Umbilical cord (tissue), 2 donors: ENCODE measurements at places on chromosomes 12 and 14.

DNA sequence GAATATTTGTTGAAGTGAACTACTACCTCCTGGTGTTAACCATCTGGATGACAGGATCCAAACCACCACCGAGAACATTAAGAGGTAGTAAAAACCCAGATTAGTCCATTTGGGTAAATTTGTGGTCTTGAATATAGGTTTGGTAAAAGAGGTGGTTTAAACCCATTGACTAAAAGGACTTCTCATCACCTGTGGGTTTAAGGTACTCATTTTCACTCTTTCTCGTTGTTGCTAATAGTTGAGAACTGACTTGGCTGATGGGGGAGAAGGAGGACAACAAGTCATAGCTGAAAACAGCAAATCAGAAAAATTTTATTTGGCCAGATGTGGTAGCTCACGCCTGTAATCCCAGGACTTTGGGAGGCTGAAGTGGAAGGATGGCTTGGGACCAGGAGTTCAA, 59.2 kb downstream of the ACADS start:
- DNase-seq = no peak

GRCh38 chr12:88628856-88629509, 48.7 kb upstream of the KITLG start:
- DNase-seq = no peak

DNA sequence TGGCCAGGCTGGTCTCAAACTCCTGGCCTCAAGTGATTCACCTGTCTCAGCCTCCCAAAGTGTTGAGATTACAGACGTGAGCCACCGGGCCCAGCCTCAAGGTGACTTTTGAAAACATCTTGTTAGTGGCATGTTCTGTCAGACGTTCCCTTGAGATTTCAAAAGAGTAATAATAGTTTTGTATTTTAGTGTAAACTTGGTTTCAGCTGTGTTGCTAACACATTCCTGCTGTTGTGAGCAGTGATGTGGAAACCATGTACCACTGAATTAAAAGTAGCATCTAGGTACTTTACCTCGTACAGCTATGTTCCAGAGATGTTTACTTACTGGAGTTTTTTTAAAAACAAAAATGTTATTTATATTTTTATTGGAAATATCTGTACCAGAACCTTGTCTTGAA, 111.3 kb downstream of the AEBP2 start:
- no peak for DNase-seq

DNA sequence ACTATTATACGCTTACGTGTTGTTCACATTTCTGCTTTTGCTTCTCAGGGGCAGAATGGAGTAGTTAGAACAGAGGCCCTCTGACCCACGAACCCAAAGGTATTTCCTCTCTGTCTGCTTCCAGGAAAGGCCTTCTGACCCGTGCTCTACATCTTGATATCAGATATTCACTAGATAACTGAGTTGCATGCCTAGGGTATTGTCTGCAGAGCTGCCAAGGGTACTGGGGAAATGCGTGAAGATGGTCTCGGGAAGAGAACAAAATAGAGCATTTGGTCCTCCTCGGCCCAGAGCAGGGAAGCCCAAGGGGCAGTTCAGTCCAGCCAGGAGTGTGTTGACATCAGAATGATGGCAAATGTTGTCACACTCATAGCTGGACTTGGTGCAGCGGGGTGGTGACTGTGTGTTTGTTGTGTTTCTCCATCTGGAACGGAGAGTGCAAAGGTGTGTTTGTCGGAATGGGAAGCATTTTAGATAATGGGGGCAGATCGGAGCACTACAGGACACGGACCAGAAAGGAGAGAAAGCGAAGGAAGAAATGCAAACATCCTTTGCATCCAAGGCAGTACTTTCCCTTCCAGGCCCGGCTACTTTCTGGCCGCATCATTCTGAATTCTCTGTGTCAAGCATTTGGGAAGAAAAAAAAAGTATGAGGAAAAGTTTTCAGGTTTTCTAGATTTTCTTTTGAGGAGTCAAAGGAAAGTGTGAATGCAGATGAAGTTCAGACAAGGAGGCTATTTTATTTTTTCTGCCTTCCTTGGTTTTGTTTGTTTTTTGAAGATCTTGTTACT, 8.1 kb downstream of the GLT1D1 start:
- no peak for DNase-seq

- no peak for DNase-seq
Measured at GRCh38 chr12:6753772-6754356, 923 bp upstream of the MLF2 start.

- DNase-seq = no peak
Measured at GRCh38 chr12:81692008-81692407, 67.1 kb downstream of the PPFIA2 start.

DNA sequence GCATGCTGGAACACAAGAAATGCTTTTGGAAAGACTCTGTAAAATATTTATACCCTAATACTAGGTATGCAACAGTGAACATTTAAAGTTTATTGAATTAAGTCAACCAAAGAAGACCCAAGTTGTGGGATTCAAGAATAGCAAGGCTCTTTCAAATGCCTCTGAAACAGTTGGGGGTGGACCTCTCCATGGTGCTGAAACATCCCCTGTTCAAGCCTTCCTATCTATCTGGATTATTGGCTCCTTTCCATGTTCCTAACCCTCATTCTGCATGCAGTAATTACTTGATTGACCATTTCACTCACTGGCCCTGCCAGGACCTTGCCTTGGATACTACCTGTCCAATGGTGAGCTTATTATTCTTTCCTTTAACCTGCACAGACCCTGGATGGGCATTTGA, 349.7 kb downstream of the NRXN3 start:
- DNase-seq = peak; percentile 1

DNA sequence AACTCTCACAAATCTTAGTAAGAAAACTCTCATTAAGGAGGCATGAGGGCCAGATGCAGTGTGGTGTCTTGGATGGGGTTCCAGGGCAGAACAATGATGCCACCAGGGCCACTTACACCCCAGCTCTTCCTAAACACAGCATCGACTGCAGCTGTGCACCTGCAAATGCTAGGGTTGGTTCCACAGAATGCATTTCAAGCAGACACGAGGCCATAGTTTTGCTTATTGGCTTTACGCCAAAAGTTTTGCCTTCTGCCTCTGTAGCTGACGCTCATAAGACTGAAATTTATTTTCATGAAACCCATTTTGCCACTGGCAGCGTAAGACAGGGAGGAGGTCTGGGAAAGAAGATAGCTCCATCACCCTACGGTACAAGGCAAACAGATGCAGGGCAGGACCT, 179.0 kb downstream of the RIMBP2 start:
- no peak for DNase-seq

DNA sequence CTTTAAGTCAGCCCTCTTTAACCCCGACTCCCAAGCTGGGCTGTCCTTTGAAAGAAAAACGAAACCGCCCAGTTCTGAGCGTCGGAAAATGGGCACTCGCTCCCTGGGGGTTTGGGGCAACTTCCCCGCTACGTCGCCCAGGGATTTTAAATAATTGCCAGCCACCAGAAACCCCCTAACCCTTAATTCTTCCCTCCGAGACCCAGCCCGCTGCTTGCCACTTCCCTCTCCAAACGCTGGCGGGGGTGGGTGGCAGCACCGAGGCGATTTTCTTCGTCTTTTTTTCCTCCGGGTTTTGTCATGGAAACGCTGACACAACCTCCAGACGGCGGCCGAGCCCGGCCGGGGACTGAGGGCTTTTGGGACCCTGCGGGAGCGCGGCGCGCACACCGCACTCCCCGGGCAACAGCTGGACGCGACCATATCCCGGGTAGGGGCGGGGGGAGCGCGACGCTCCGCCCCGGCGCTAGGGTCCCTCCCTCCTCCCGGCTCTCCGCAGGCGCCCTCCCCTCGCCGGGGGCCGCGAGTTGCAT, at the start of gene CHST11:
CHST11 (plus strand) TSS at position 532 of the 533 bp plus-strand sequence.
- peak; percentile 90 for DNase-seq
